HEK293T (cell line): ENCODE measurements at places on chromosomes 12 and 14.

- DNase-seq: no peak
Measured at GRCh38 chr12:16610001-16610585, 4.1 kb upstream of the LMO3 start.

GRCh38 chr12:127169321-127170181 lies 1097.4 kb upstream of the TMEM132C start:
- DNase-seq: no peak

- no peak for DNase-seq
Measured at GRCh38 chr14:95272057-95272456, 47.7 kb downstream of the CLMN start.

DNA sequence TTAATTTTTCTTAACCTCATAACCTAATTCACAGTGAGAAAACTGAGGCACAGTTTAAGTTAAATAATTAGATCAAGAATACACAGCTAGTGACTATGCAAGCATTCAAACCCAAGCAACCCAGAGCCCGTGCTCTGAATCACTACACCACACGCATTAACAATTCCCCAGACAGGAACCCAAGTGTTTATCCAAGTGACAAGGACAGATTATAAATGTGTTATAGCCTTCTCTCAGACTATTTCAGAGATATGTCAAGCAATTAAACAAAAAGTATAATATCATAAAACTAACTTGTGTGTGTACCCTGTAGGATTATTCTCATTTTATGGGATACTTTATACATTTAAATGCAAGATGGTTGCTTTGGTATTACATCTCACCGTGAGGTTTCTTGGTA lies 43.8 kb downstream of the MED13L start:
- no peak for DNase-seq

DNA sequence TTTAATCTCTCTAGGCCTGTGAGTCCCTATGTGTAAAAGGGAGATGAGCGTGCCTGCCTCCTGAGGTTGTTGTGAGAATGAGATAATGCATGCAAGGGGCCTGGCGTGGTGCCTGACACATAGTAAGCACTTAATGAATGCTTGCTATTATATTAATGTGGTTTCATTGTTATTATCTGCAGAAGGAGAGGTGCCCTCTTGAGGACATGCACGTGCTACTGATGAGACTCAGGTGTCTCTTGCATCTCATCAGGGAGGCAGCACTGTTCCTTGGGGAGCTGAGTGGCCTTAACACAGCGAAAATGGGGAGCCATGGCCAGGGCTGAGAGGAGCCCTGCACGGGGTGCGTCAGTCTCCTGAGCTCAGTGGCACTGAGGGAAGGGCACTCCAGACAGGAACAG lies 29.9 kb upstream of the BCDIN3D start:
- no peak for DNase-seq

GRCh38 chr12:96769400-96769799 lies 137.7 kb upstream of the NEDD1 start:
- no peak for DNase-seq
